ENCODE measurements at places on chromosomes 7 and 10. TPM values are rescaled to one million over a fixed set of nuclear protein-coding genes. Genes with fewer than 3 reads are reported as not detected.
A peak's percentile ranks its signal among the peaks of the same experiment; 100 is the strongest.

Gene GALNT11
- total RNA-seq, result 31.7 TPM

DNA sequence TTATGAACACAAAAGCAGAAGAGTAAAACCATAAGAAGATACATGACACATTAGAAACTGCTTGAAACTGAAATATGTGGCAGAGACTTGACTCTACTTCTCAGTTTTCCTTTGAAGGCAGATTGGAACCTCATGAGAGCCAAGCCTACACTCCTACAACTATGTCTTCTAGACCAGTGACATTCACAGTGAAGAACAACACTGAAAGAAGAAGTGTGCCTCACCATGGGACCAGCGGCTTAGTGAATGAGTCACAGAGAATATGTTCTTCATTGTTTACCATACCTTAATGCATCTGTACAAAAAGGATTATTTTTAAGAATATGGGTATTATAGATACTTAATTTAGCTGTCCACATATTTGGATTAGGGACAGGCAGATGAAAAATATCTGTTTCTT is 248.3 kb downstream of the CDC14C start:
- no peak for DNase-seq
- no peak overlapping the region for H3K4me3 ChIP-seq
- no peaks in the 10 kb centered on the region for H3K4me1 ChIP-seq
- H3K27me3 ChIP-seq, result no peaks in the 10 kb centered on the region
- no peaks in the 10 kb centered on the region for H3K36me3 ChIP-seq

- no peaks in the 10 kb centered on the region for H3K27me3 ChIP-seq
- H3K27ac ChIP-seq, result no peak overlapping the region
- no peaks in the 10 kb centered on the region for H3K4me1 ChIP-seq
- H3K36me3 ChIP-seq, result no peaks in the 10 kb centered on the region
- no peak overlapping the region for H3K4me3 ChIP-seq
- DNase-seq, result peak; percentile 20
These were observed 226.4 kb upstream of the HABP2 start for GRCh38 chr10:113326160-113327111.

DNA sequence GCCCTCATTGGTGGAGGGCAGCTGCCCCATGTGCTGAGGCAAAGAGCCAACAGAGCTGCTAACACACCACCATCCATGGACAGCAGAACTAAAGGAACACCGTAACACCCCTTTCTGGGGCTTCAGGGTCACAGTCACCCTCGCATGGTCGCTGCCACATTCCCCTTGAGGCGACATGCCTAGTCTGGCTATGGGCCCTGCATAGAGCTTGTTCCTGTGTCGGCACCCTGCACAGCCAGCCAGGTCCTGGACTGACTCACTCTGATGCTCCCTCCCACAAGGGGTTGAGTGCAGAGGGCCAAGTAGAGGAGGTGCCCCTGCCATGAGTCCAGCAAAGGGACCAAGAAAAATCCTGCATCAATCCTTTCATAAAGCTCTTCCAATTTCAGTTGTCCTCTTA is 77.8 kb downstream of the GNAT3 start:
- H3K36me3 ChIP-seq, result no peaks in the 10 kb centered on the region
- no peak for DNase-seq
- no peaks in the 10 kb centered on the region for H3K27me3 ChIP-seq
- no peak overlapping the region for H3K4me3 ChIP-seq
- no peak overlapping the region for H3K27ac ChIP-seq

GRCh38 chr10:85105614-85106255 is 777.3 kb downstream of the CCSER2 start:
- H3K4me1 ChIP-seq, result no peaks in the 10 kb centered on the region
- no peak overlapping the region for H3K27ac ChIP-seq
- H3K27me3 ChIP-seq, result no peaks in the 10 kb centered on the region
- peak; percentile 14 for DNase-seq
- no peak overlapping the region for H3K4me3 ChIP-seq

- no peak overlapping the region for H3K4me3 ChIP-seq
- DNase-seq, result no peak
- no peaks in the 10 kb centered on the region for H3K27me3 ChIP-seq
- no peaks in the 10 kb centered on the region for H3K36me3 ChIP-seq
These were observed 33.1 kb downstream of the HABP2 start for GRCh38 chr10:113585949-113586348.

GRCh38 chr7:123604739-123605138 is 3.1 kb downstream of the ASB15 start:
- no peak for DNase-seq
- no peak overlapping the region for H3K4me3 ChIP-seq
- H3K27me3 ChIP-seq, result no peaks in the 10 kb centered on the region
- no peaks in the 10 kb centered on the region for H3K4me1 ChIP-seq
- H3K27ac ChIP-seq, result no peak overlapping the region

Gene TFPI2
- total RNA-seq, result not detected

GRCh38 chr10:29736366-29737073 is 101.7 kb upstream of the SVIL start:
- peak; percentile 67 for DNase-seq
- peaks cover 40% of the 10 kb centered on the region for H3K4me1 ChIP-seq
- H3K4me3 ChIP-seq, result peak overlapping the region; percentile 84
- H3K27ac ChIP-seq, result peak overlapping the region; percentile 90

DNA sequence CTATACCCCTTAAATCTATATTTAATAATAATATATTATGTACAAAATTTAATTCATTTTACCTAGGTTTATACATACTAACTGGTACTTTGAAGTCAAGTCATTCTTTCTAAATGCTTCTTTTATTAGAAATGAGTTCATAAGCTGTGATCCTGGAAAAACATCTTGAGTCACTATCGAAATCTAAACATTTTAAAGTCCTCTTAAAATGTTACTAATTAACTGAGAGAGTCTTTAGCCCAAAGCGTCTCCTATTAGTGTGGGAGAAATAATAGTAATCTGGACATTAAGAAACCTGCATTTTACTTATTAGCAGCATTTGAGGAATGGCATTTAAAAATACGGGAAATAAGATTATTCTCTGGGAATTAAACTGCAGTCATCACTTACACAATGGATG is 142.7 kb downstream of the CTNNA3 start:
- no peaks in the 10 kb centered on the region for H3K36me3 ChIP-seq
- H3K4me1 ChIP-seq, result no peaks in the 10 kb centered on the region
- no peaks in the 10 kb centered on the region for H3K27me3 ChIP-seq
- no peak overlapping the region for H3K4me3 ChIP-seq
- no peak overlapping the region for H3K27ac ChIP-seq

GRCh38 chr10:119726676-119727261 is 919 bp downstream of the INPP5F start:
- peak overlapping the region; percentile 91 for H3K27ac ChIP-seq
- DNase-seq, result no peak
- peaks cover 10% of the 10 kb centered on the region for H3K4me1 ChIP-seq

DNA sequence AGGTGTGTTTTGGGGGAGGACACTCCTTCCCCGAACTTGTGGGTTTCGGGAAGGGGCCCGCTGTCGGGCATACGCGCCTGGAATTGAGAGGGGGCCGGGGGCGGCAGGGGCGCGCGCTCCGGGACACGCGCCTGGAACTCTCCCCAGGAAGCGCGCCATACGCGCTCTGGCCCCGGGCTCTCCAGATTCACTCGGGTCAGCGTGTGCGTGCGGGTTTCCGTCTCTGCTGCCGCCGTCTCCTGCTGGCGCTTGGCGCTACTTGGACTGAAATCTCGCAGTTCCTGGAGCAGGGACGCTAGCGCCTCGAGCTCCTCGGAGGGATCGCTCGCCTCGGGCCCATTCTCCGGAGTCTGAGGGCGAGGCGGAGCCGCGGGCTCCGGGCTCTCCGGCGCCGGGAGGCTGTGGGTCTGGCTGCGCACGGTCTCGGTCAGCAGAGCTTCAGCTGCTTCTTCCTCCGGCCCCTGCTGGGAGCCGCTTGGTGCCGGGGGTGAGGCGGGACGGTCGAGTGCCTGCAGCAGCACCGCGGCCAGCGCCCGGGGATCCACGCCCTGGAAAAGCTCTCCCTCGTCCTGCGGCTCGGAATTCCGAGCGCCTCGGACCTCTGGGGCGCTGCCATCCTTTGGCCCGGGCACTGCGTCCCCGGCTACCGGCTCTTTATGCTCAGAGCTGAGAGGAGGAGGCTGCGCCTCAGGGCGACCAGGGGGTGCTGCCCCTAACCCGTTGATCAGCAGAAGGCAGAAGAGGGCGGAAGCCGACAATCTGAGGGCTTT is 1.1 kb downstream of the VGF start:
- peaks cover 54% of the 10 kb centered on the region for H3K4me1 ChIP-seq
- no peak overlapping the region for H3K27ac ChIP-seq
- peak; percentile 77 for DNase-seq
- peaks cover 20% of the 10 kb centered on the region for H3K36me3 ChIP-seq
- H3K4me3 ChIP-seq, result peak overlapping the region; percentile 54
- peaks cover 78% of the 10 kb centered on the region for H3K27me3 ChIP-seq

Gene PRRT4
- total RNA-seq, result not detected

- H3K36me3 ChIP-seq, result no peaks in the 10 kb centered on the region
- H3K4me1 ChIP-seq, result no peaks in the 10 kb centered on the region
- H3K4me3 ChIP-seq, result no peak overlapping the region
These were observed 44.3 kb downstream of the MSRB2 start for GRCh38 chr10:23139677-23140076.

Gene AZGP1
- 6.8 TPM for total RNA-seq

Gene RSPH10B2
- total RNA-seq, result not detected

Gene PON1
- not detected for total RNA-seq
